Astrocyte of the cerebellum (primary cell): ENCODE measurements at places on chromosomes 6 and 20.
A peak's percentile ranks its signal among the peaks of the same experiment; 100 is the strongest.

GRCh38 chr20:39660965-39661364 lies 698.8 kb downstream of the DHX35 start:
- DNase-seq = no peak

GRCh38 chr6:168374051-168374502 lies 54.5 kb upstream of the DACT2 start:
- DNase-seq = no peak

GRCh38 chr6:42226645-42227143 lies 9.0 kb upstream of the MRPS10 start:
- no peak for DNase-seq

- no peak for DNase-seq
These were observed 30.5 kb upstream of the SNRPB2 start for GRCh38 chr20:16699293-16699692.

DNA sequence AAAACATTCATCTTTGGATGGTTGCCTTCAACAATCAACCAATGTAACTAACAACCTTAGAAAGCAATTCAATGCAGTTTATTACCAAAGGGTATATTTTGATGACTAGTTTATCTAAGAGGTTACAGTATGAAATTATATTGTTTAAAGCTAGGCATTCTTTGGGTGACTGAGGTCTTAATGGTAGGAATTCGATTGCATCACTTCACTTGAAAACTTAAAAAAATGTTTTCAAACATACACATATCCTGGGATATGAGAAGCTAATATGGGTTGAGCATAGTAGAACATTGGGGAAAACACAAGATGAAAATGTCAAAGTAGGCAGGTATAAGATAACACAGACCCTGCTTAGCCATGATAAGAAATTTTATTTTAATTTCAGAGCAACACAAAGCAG lies 144.6 kb upstream of the BMP5 start:
- no peak for DNase-seq

- peak; percentile 12 for DNase-seq
These were observed 36.1 kb downstream of the NCR2 start for GRCh38 chr6:41371461-41371991.

GRCh38 chr6:76026101-76026500 lies 46.4 kb downstream of the IMPG1 start:
- DNase-seq = no peak

DNA sequence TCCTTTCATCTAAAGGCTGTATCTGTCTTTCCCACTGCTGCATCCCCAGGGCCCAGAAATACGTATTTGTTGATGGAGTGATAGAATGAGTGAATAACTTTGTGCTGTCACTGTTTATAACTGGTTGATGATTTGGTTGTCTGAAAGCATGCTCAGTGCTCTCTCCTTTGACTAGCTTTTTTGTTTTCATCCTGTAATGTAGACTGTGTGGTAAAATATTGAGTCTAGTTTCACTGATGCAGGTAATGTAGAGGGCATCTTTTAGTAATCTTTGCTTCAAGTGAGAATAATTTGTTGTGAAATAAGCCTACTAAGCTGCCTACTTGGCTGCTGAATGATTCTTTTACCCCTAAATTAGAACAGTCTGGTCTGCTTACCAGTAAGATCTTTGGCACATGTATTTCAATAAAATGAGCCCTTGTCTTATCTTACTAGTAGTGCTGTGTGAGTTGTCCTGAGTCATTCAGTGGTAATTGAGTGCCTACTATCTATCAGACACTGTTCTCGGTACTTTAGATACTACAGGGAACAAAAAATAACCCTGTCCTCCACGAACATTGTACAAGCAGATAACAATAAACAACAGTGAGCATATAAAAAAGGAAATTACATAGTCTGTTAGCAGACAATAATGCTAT lies 39.9 kb downstream of the MAPK14 start:
- no peak for DNase-seq

- DNase-seq = no peak
These were observed 12.9 kb upstream of the ZNF391 start for GRCh38 chr6:27375613-27376079.

GRCh38 chr6:38182426-38182825 lies 362.9 kb downstream of the ZFAND3 start:
- DNase-seq = no peak

DNA sequence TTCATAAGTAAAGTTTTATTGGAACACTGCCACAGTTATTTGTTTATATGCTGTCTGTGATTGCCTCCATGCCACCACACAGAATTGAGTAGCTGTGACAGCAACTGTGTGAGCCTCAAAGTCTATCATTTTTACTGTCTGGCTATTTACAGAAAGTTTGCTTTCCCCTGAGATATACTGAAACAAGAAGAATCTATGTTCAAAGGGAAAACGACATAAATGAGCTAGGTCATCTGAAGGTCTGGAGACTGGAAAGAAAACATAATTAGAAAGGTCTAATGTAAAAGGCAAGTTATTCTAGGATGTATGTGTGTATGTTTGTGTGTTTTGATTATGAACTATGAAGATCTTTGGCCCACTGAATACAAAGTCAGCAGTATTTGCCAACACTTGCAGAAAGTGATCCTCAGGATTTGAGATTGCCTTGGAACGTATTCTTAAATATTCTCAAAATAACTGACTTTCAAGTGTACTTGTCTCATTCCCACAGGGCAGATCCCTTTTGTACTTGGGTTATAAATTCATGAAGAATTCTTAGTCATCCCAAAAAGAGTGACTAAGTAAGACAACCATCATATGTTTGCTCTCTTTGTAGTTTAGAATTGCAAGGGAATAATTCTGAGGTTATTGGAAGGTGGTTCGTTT lies 677.7 kb downstream of the DOK5 start:
- no peak for DNase-seq

GRCh38 chr6:431986-432385 lies 40.4 kb downstream of the IRF4 start:
- no peak for DNase-seq

GRCh38 chr6:107729098-107729497 lies 95.0 kb downstream of the SCML4 start:
- no peak for DNase-seq

DNA sequence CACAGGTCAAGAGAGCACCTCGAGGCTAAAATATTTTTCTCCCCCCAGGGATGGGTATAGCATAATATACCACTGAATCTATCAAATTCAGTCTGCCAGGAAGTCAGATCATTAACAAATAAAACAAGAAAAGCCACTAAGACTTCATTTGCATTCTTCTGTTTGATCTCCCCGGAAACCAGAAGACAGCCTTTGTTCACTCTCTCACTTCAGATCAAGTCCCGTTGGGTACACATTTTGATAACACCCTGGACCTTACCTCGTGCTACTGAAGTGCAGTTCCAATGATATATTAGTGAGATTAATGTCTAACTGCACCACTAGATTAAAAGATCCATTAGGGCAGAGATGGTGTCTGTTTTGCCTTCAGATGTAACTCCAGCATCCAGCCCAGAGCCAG lies 157.7 kb upstream of the B3GAT2 start:
- no peak for DNase-seq

GRCh38 chr20:22320245-22320915 lies 264.0 kb downstream of the FOXA2 start:
- no peak for DNase-seq

- DNase-seq = no peak
These were observed 26.6 kb downstream of the FRMD1 start for GRCh38 chr6:168052291-168052891.

DNA sequence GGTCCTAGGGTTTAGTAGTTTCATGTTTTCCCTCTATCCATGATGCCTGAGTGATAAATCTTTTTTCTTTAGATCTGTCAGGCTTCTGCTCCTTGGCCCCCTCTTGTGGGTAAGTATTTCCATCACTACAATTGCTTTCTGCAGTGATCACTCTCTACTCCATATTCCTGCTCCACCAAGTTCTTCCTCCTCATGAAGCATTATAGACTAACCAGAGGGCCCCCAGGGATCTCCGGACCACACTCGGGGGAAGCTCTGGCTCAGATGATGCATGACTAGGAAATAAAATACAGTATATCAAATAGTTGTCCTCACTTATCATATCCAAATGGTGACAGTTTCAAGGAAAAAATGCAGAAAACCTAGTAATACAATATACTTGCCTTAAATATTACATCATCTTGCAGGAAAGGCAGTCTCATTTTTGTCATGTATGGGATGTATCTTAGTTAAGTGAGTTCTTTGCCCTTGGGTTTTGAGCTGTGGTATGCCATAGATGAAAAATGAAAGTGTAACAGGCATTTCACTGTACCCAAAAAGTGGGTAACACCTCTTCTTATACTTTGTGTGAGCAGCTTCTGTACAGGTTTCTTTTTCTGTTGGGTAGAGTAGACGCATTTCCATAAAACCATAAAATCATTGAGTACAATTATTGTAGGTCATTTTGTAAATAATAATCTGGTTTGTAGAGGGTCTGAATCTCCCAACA lies 200.9 kb upstream of the EYA4 start:
- peak; percentile 18 for DNase-seq

DNA sequence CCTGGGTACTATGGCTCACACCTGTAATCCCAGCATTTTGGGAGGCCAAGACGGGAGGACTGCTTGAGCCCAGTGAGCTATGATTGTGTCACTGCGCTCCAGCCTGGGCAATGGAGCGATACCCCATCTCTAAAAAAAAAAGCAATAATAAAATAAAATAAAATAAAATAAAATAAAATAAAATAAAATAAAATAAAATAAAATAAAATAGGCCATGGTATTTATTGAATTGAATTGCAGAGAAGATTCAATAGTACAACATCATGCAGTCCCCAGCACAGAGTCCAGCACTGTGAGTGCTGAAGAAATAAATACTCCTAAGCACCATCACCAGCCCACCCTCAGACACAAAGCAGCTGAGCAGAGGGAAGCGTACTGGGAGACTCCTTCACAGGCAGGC lies 144.7 kb downstream of the RALGAPA2 start:
- no peak for DNase-seq

- DNase-seq = no peak
These were observed 41.3 kb downstream of the KIAA1755 start for GRCh38 chr20:38219006-38219950.

GRCh38 chr6:140073456-140073855 lies 699.0 kb upstream of the CITED2 start:
- DNase-seq = no peak

DNA sequence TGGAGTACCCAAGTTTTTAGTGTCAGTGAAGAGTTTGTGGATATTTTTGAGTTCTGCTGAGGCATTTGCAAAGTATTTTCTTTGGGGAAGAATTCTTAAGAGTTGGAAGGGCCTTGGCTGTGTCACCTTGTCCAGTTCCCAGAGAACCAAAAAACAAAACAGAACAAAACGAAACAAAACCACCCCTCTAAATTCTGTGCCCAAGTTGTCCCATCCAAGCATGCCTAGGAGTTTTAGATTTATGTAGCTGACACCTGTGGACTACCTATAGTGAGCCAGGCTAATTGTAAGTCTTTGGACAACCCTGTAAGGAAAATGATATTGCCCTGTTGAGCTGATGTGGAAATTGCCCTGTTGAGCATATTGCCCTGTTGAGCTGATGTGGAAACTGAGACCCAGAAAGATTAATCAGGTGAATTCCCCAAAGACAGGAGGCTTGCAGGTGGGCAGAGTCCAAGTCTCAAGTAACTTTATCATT lies 1.0 kb upstream of the ECI2 start:
- no peak for DNase-seq

DNA sequence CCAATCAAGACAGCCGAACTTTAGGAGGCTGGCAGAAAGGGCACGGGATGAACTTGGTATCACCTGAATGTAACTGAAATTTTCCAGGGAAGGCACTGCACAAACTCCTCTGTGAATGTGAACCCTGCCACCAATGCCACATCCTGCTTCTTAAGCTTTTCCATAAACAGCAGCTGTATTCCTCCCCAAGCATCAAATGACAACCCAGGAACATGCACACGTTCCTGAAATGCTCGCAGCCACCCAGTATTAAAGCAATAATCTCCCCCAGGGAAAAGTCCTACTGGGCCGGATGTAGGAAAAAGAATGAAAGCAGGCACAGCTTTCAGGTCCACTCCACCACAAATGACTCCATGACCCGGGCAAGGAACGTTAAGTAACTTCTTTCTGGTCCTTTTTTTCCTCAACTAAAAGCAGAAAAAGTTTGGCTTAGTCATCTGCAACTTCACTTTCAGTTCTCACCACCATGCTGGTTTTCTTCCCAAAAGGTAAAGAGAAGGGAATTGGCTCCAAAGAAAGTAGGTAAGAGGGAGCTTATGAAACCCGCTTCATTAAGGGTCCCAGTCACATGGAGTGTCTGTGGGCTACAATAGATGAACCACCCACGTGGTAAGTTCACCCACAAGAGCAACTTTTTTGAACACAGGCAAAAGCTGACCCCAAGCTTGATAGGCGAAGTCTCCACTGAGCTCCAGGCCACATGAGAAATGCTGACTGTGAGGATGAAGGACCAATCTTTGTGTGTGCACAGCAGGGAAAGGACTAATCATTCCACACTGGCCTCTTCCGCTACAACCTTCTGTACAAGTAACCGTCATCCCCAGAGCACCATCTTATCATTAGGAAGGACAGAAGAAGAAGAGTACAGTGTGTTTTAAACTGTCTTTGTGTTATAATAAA lies 90.1 kb downstream of the HIVEP2 start:
- DNase-seq = no peak

- DNase-seq = no peak
These were observed 182.5 kb upstream of the JARID2 start for GRCh38 chr6:15063253-15063853.

DNA sequence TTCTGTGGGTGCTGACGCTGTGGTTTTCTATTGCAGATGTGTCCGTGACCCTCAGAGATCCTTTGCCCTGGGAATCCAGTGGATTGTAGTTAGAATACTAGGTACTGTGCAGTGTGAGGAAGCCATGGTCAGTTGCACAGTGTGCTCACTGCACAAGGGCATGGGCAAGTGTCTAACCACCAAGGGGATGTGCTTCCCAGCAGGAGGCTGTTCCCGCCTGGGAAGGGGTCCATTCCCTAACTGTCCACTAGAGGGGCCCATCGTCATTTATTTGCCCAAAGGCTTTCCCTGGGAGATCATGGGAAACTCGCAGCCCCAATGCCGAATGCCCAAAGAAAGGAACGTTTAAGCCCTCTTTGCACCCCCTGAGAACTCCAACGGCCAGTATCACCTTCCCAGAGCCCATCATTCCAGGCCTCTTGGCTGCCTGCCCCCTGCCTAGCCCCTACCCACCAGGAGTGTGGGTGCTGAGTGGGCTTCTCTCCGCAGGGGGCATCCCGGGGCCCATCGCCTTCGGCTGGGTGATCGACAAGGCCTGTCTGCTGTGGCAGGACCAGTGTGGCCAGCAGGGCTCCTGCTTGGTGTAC lies 26.2 kb downstream of the SLCO4A1 start:
- DNase-seq = peak; percentile 57

DNA sequence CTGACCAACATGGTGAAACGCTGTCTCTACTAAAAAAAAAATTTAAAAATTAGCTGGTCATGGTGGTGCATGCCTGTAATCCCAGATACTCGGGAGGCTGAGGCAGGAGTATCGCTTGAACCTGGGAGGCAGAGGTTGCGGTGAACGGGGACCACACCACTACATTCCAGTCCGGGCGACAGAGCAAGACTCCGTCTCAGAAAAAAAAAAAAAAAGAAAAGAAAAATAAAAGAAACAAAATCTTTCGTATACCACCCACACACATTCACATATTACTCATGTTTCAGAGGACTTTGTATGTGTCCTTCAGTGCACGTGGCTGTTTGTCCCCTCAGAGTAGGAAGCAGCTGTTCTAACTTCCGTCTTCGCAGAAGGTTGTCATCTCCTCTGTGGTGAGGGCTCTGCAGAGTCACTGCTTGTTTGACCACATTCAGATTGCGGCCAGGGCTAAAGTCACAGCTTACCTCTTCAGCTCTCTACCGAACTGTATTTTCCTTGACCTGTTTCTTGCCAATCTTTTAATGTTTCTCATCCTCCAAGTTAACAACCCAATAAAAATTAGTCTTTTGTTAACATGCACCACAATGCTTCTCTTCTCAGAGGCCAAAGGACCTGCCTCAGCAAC lies 36.6 kb upstream of the HIVEP1 start:
- DNase-seq = no peak
